ENCODE measurements at places on chromosomes 7 and 10.

DNA sequence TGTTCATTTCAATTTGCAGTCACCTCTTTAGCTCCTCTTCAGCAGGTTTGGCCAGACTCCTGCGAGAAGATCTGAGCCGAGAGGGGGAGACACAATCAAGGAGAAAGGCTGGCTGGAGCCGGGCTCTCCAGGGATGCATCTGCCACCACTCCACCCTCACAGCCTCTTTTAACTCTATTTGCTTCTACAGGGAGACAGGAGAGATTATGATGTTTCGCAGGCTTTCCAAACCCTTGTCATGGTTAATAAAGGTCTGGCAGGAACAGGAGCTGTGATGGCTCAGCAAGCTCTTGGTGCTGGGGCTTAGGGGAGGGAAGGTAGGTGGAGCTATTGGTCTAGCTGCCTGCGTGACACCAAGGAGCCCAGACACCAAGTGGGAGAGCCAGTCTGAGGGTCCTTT lies 448.1 kb upstream of the PODXL start:
- DNase-seq: no peak

DNA sequence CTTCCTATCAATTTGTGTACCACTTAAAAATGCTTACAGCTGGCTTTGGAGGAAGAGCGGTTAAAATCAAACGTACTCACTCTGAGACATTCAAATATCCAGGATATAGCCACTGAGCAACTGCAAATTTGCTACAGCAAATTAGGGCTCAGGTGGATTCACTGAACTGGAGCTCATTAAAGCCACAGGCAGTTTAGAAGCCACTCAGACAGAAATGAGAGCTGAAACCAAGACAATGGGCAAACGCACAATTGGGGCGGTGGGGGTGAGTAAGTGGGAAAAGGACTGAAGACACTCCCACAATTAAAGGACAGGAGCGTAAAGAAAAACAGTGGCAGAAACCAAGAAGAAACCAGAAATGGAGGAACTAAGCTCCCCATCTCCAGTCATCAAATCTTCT lies 20.5 kb downstream of the MPP7 start:
- DNase-seq: no peak

DNA sequence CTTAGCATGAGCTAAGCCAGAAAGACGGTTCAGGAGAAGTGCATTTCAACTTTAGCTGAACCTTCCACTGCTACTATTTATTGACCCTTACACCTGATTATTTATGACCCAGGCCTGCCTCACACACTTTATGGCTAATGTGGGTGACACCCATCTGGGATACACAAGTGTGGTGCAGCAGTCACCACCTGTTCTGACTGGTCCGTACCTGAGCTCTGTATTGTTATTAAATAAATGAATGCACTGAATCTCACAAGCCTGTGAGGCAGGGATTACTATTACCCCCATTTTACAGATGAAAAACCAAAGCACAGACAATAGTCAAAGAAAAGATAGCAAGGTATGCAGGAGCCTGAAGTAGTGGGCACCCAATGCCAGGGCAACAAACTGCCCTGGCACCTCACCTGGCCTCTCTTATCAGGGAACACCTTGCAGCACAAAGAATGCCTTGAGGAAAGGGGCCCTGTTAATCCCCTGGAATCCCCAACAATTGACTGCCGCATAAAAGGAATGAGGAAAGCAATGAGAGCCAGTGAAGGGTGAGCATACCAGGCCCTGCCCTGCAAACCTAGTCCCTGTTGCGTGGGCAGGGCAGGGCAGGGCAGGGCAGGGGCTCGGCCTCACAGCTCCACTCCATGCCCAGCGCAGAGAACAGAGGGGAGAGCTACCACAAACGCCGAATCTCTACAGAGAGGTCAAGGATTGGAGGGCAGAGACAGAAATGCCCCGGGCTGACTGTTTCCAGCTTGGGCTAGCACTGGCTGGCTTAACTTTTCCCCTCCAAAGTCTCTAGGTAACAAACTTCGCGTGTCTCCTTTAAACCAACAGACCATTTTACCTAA lies 1.3 kb downstream of the ANXA11 start:
- no peak for DNase-seq

DNA sequence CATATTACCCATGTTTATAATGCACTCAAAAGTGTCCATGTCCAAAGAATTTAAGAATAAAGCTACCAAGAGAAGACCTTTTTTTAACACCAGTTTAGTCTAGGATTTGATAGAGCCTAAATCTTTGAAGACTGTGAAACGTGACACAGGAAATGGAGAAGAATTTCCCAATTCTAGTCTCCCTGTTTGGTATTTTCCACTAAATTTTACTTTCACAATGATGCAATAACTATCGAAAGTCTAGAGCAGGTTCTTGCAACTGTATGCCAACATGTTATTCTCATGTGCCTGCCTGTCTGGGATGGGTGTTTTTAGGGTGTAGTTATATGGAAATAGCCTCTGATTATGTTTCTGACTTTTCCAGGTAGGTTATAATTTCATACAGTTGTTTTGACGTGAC lies 6.9 kb upstream of the MXI1 start:
- no peak for DNase-seq

DNA sequence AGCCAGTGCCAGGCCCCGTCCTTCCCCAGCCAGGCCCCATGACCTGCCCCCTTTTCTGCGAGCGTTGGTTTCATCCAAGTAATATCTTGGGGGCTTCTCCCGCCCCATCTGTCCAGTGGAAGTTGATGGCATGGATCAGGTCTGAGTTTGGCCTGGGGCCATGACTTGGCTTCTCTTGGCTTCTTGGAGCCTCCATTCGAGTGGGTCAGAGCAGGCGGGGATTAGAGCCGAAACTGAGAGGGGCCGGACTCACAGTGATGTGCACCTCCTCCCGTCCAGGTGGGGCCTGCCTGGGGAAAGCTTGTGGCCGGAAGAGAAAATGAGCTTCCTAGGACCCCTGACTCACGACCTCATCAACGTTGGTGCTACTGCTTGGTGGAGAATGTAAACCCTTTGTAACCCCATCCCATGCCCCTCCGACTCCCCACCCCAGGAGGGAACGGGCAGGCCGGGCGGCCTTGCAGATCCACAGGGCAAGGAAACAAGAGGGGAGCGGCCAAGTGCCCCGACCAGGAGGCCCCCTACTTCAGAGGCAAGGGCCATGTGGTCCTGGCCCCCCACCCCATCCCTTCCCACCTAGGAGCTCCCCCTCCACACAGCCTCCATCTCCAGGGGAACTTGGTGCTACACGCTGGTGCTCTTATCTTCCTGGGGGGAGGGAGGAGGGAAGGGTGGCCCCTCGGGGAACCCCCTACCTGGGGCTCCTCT lies 15.1 kb upstream of the LIMK1 start:
- DNase-seq: no peak

DNA sequence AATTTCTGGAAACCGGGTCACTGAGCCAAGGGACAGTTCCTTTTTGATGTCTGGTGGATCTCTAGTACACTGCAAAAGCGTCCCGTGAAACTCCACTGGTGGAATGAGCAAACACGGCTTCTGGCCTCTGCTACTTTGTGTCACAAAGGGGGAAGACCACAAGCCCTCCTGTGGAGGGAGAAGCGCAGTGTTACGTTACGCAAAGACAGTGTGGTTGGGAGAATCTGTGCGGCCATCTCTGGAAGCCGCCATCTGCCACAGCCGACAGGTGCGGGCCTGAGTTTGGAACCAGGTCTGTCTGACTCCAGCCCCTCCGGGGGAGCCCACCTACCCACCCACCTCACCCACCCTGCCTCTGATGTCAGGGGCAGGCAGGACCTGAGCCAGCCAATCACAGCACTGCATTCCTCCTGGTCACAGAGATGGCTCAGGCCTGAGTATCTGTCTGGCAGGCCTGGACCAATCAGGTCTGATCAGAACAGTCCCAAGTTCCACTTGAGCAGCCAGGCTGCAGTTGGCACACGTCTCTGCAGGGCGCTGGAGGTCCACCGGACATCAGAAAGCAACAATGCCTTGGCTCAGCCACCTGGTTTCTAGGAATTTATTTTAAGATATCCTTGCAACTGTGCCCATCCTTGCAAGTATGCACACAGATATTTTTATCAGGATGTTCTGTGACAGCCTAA lies 3.0 kb upstream of the CYP2W1 start:
- no peak for DNase-seq

- DNase-seq: no peak
Observed at GRCh38 chr7:150830937-150831336, 21.4 kb upstream of the AOC1 start.

- no peak for DNase-seq
Observed at GRCh38 chr7:37395618-37396259, 52.9 kb downstream of the ELMO1 start.

DNA sequence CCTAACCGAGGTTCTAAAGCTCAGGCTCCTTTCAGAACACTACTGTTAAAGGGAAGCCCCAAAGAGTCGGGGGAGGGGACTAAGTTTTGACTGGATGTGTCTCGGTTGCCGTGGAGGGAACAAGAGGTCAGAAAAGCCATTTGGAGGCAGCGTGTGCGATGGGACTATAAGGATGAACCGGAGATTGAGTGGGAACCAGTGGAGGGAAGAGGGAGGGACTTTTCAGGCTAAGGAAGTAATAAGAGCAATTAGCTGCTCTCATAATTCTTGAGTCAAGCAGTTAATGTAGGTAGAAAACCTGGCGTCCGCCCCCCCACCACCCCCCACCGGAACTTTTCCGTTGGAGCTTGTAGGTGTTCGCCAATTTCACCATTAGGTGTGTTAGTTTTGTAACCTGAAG lies 491 bp upstream of the AKAP9 start:
- DNase-seq: no peak

- no peak for DNase-seq
Observed at GRCh38 chr7:66016131-66016461, 34.1 kb upstream of the GUSB start.

DNA sequence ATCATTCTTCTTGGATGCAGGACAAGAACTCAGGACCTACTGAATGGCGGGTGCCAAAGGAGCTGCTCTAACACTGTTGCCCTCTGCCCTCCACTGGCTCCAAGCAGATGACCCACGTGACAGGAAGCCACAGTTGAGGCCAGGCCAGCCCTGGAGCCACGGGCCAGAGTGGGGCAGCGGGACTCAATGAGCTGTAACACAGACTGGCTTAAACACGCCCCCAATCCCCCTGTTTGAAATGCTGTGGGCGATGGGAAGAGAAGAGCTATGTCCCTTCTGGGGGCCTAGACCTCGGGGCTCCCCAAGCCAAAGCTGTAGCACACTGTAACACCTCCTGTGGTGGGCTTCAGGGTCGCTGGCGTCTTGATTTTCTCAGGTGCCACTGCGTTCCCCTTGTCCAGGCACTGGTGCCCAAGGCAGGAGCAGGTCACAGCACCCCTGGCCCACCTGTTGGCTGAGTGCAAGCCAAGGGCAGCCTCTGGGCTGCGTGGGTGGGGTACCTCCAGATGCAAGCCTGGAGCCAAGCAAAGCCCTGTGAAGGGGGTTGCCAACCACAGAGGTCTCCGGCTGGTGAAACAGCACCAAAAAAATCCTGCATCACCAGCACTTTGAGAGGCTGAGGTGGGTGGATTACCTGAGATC lies 18.6 kb upstream of the ZMIZ2 start:
- no peak for DNase-seq

- peak; percentile 41 for DNase-seq
Observed at GRCh38 chr10:80487791-80488538, 33.9 kb downstream of the TSPAN14 start.

GRCh38 chr7:70696201-70696754 lies 435.7 kb upstream of the GALNT17 start:
- DNase-seq: no peak

GRCh38 chr10:94046098-94046497 lies 52.4 kb downstream of the PLCE1 start:
- no peak for DNase-seq
